ENCODE measurements at places on chromosomes 5 and 9. TPM values are rescaled to one million over a fixed set of nuclear protein-coding genes. Genes with fewer than 3 reads are reported as not detected.

The SEMA5A gene
- total RNA-seq = 21.3 TPM

The GIN1 gene
- 3.1 TPM for total RNA-seq

The NACC2 gene
- 19.4 TPM for total RNA-seq

The SPATA31D4 gene
- not detected for total RNA-seq

The BRINP1 gene
- 0.48 TPM for total RNA-seq

The ANKRD55 gene
- 0.40 TPM for total RNA-seq

The PDE4D gene
- total RNA-seq = 117 TPM

The OR13C9 gene
- not detected for total RNA-seq

The NOXA1 gene
- total RNA-seq = 0.26 TPM

The SHOC1 gene
- total RNA-seq = not detected

The GALNT12 gene
- 3.8 TPM for total RNA-seq

The THBS4 gene
- total RNA-seq = 0.91 TPM

The CDH9 gene
- 0.13 TPM for total RNA-seq

The PLCXD3 gene
- 0.64 TPM for total RNA-seq

The OMD gene
- total RNA-seq = not detected

The GFI1B gene
- not detected for total RNA-seq

The C1QTNF3 gene
- 0.64 TPM for total RNA-seq

The DENND1A gene
- 22.3 TPM for total RNA-seq

The ROPN1L gene
- 0.39 TPM for total RNA-seq

The NUTM2G gene
- not detected for total RNA-seq

The LHX3 gene
- not detected for total RNA-seq

The DAPK1 gene
- 1.6 TPM for total RNA-seq

The KLHL9 gene
- 30.0 TPM for total RNA-seq

The MACIR gene
- total RNA-seq = 4.6 TPM
